ENCODE measurements at places on chromosomes 4 and X.

GRCh38 chr4:168722391-168722790, 225.5 kb downstream of the PALLD start:
- no peak for DNase-seq

DNA sequence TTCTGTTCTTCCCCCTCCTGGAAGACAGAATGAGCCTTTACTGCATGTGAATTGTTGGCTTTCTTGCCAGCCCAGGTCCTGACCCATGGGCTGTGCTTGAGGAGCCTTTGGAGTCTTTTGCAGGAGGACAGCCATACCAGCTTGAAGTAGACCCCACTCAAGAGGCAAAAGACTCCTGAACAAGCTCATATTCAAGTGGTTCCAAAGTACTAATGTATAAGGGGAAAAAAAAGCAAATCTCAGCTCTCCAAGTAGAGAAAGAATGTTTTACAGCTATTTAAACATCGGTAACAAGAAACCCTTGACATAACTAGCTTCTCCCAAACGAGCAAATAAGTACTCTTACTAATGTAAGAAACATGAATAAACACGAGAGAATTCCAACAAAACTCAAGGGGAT, 174.9 kb upstream of the MXRA5 start:
- DNase-seq: no peak

- DNase-seq: no peak
Measured at GRCh38 chr4:140740422-140740821, 15.8 kb downstream of the TBC1D9 start.

GRCh38 chr4:40402556-40402955, 67.4 kb downstream of the CHRNA9 start:
- no peak for DNase-seq

- DNase-seq: no peak
Measured at GRCh38 chr4:129978315-129978714, 882.4 kb downstream of the C4orf33 start.

GRCh38 chr4:98656443-98656842, 2.0 kb downstream of the TSPAN5 start:
- DNase-seq: no peak

GRCh38 chr4:21290562-21290961, 590.3 kb downstream of the PACRGL start:
- no peak for DNase-seq

DNA sequence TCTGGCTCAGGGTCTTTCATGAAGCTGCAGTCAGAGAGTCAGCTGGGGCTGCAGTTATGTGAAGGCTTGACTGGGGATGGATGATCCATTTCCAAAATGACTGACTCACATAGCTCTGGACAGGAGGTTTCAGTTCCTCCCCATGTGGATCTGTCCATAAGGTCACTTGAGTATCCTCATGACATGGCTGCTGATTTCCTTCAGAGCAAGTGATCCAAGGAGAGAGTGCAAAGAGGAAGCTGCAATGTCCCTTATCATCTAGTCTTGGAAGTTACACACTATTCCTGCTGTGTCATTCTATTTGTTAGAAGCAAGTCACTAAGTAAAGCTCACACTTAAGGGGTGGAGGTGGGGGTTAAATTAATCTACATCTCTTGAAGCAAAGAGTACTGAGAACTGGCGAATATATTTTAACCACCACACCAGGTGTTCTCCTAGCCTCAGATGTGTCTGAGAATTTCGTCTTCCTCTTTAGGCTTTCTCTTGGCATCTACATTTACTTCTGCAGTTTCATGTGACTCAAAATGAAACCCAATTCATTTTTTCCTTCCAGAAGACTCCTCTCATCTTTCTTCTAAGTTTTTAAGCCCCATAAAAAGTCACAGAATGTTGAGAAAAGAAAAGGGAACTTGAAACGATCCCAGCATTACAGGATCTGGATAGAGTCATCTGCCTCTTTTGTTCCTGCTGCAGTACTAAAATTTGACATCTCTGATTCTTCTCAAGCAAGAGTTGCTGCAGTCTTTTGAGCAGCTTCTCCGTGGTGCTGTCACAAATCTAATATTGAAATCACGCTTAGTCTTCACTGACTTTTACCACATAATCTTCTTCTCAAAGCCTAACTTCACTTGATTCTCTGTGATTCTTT, 3.8 kb upstream of the GRPR start:
- DNase-seq: no peak

DNA sequence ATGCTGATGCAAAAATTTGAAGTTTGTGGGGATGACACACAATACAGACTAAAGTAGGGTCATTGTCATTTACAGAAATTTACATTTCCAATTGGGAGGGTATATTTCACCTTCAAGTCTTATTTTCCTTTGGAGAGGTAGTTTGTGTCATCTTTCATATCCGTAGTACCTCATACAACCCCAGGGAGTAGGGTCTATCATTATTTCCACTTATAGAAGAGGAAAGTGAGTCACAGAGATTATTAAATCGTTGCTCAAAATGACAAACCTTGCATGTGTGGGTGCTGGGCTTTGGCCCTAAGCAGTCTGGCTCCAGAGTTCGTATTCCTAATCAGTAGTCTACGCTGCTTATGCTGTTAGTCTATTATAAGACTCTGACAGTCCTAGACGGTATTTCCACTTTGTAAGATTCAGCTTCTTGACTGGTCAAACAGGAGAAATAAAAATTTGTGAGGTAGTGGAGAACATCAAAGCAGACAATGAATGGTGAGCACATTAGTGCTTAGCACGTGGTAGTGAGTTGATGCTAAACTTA, 516.5 kb downstream of the PCDH7 start:
- DNase-seq: no peak

DNA sequence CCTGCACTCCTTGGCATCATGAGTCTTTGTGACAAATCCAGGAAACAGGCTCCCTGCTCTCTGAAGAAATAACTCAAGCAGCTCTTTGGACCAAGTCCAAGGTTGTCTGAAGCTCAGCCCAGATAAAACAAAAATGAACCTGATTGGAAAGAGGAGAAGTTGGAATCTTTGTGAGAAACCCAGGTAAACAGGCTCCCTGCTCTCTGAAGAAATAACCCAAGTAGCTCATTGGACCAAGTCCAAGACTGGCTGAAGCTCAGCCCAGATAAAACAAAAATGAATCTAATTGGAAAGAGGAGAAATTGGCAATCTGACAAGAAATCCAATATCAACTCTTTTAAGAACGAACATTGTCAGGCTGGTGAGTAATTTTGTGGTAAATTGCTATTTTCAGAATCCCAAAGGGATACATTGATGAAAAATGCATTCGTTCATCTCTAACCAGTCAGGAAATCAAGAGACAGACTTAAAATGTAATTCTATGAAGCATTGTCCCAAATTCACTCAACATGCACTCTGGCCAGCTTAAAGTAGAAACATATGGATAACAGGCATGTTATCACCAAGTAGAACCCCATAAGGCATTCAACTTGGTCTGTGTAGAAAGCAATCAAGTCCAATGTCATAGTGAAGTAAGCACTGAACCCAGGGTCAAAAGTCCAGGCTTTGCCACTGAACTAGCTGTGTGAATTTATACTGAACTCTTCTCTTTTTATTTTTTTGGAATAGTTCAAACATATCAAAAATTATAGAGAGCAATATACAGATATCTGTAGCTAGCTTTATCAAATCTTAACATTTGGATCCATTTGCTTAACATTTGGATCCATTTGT, 16.8 kb upstream of the NFXL1 start:
- no peak for DNase-seq

All from ACHN (cell line).